OCI-LY7 (cell line): ENCODE measurements at places on chromosomes 5 and 9. TPM values are rescaled to one million over a fixed set of nuclear protein-coding genes. Genes with fewer than 3 reads are reported as not detected.

DNA sequence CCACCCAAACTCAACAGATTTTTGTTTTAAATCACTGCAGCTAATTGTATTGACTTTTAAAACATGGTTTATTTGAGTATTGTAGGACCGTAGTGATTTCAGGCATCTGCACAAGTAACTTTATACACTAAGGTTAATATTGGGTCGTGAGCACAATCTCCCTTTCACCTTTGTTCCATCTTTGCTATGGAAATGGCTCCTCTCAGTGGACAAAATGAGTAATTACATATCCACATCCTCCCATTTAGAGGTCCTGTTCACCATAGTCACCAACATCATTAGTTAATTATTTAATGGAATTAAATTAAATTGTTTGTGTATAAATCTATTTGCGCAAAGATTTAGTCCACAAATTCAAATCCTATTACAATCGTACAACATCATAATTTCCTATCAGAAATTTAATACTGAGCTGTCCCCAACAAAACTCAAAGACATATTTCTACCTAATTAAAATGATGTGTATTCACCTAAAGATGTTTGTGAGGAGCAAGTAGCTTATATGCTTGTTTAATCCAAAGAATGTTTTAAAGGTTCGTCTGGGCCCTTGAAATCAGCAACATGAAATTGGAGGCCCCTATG lies 173.0 kb upstream of the DAPK1 start:
- DNase-seq, result peak; percentile 46

GRCh38 chr5:21823588-21823987 lies 1029.6 kb downstream of the CDH12 start:
- no peak for DNase-seq

Gene CTXN3
- total RNA-seq, result not detected in 2 replicates

Gene SLC6A19
- not detected in 2 replicates for total RNA-seq

DNA sequence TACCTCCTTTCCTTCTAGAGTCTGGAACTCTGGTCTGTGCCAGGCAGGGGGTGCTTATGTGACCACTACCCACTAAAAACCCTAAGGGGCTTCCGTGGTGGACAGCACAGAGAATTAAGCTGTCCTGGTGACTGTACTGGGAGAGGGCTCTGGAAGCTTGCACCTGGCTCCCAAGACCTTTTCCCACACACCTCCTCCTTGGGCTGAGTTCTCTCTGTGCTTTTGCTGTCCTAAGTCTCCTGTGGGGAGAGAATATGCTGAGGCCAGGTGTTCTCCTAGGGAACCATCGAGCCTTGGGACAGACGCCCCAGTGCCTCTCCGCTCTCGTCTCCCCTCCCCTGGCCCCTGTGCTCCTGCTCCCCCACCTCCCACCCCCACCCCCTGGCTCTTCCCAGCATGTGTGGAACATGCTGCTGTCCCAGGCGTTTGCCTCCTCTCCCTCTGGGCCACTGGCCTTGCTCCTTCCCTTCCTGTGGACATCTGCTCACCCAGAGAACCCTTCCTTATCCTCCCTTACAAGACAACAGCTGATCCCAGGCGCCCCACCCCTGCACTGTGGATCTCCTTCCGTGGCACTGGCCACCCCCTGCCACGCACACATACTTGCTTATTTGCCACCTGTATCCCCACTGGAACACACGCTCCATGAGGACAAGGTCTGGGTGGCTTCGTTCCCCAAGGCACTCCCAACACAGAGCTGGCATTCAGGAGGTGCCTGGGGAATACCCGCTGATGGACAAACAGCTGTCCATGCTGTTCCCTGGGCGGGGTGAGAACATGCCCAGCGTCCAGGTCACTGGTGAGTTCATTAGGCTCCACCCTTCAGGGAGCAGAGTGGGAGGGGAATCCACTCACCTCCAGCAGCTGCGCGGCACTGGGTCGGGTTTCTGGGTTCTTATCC lies 83.0 kb downstream of the STK10 start:
- DNase-seq, result no peak

DNA sequence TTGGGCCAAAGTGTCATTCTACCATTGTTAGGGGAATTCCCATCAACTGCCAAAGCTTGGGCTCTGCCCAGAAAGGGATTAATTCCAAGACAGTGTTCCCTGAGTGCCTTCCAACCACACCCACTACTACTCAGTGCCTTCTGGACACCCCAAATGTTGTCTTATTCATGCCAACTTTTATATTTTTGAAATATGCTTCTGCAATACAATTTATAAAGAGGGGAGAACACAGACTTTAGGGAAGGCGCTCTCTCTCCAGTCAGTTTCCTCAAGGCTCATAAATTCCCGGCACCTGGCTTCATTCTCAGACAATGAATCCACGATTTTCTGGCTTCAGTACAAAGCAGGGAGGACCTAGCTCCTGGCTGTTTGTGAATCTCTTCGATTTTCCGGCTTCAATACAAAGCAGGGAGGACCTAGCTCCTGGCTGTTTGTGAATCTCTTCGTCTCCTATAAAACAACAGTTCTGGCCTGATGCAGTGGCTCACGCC lies 120.1 kb upstream of the MYO10 start:
- no peak for DNase-seq

- no peak for DNase-seq
Measured at GRCh38 chr5:68762201-68762600, 331.6 kb upstream of the SLC30A5 start.

GRCh38 chr5:67081261-67081660 lies 115.3 kb downstream of the CD180 start:
- DNase-seq, result no peak

Gene MARCHF3
- total RNA-seq, result 5.4 and 7.3 TPM in 2 replicates

Gene DMRT1
- not detected in 2 replicates for total RNA-seq

GRCh38 chr5:77563475-77563874 lies 71.4 kb upstream of the WDR41 start:
- no peak for DNase-seq

- no peak for DNase-seq
Measured at GRCh38 chr9:125103770-125104460, 39.4 kb downstream of the SCAI start.

- DNase-seq, result no peak
Measured at GRCh38 chr5:124528838-124529237, 217.6 kb downstream of the ZNF608 start.

DNA sequence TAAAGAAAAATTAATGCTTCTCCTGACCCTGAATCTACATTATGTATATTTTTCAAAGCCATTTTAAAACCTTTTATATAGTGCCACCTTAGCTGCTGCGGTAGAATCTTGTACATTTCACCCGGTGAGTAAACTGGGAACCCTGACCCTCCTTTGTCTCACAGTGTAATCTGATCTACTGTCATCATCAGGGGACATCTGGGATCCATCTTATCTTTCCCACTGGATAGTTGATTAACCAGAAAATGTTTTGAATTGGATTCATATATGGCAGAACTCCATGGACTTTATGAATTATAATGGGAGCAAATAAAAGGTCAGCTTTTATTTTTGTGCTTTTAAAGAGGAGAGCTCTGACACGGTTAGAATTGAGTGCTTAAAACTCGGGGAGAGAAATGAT lies 95.0 kb downstream of the ADAMTSL1 start:
- no peak for DNase-seq

GRCh38 chr9:101737705-101738565 lies 512 bp downstream of the GRIN3A start:
- no peak for DNase-seq

Gene CRB2
- 2.6 and 3.4 TPM in 2 replicates for total RNA-seq

Gene TLR4
- total RNA-seq, result 10.0 and 10.4 TPM in 2 replicates

GRCh38 chr5:175484829-175485228 lies 6.5 kb downstream of the SFXN1 start:
- DNase-seq, result no peak

Gene TAF11L10
- not detected in 2 replicates for total RNA-seq

GRCh38 chr9:113543296-113543981 lies 79.9 kb downstream of the RGS3 start:
- no peak for DNase-seq

DNA sequence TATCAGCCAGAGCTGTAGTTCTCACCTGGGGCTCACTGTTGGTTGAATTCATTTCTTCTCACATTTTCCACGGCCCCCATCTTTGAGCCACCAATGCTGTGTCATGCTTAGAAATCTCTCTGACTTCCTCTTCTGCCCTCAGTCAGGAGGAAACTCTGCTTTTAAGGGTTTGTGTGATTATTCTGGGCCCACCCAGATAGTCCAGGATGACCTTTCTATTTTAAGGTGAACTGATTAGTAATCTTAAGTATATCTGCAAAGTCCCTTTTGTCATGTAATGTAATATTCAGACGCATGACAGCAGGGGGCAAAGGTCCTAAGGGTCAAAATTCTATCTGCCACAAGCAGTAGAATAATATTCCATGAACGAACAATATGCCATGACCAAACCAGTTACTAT lies 88.4 kb downstream of the AK8 start:
- no peak for DNase-seq

DNA sequence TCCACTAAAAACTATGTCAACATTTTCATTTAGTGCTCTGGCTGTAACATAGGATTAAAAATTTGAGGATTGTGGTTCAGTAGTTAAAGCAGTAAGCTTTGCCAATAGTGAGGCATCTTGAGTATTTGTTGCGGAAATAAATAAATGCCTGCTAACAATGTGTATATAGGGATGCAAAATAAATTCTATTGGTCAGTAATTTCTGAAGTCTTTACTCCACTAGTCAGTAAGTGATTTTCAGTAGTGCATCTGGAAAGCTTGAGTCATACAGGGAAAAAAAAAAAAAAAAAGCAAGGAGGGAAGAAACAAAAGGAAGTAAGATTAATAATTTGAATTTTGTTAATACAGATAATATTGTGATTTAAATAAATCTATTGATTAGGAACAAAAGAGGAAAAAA lies 21.0 kb downstream of the NIPBL start:
- no peak for DNase-seq

- DNase-seq, result no peak
Measured at GRCh38 chr5:72177538-72177937, 70.3 kb downstream of the MAP1B start.

Gene DNM1
- 0.98 and 1.8 TPM in 2 replicates for total RNA-seq

DNA sequence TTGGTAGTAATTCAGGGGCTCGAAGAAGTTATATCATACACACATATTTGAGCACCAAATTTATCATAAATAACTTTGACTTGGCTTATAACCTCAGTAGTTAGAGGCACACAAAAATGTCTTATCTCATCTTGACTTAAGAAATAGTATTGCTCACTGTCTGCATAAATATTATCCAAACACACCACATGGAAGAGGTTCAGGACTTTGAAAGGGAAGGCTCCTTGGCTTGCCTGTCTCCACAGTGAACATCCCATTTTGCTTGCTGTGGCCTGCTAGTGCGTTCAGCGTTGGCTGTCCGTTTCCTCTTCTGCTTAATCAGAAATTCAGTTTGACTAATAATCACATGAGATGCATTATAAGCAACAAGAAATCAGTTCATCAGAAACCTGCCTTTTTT lies 13.9 kb downstream of the GRXCR2 start:
- DNase-seq, result no peak

- no peak for DNase-seq
Measured at GRCh38 chr5:2001300-2001699, 118.6 kb upstream of the IRX4 start.

- DNase-seq, result no peak
Measured at GRCh38 chr9:124066783-124067577, 55.4 kb downstream of the LHX2 start.

DNA sequence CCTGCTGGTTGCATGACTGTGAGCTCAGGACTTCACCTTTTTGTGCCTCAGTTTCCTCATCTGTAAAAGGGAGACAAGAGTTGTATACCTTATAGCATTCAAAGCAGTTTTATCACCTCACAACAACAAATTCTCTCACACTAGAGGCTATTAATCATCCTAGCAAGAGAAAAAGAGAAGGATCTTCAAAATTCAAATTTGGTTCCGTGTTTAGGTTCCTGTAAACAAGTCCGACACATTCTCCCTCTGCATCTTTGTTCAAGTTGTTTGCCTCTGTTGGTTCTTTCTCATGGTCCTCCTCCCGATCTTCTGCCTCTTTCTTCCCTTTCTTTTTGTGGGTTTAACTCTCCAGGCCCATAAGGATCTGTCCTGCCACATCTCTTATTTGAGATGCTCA lies 218.0 kb downstream of the PIK3R1 start:
- DNase-seq, result no peak

GRCh38 chr5:65823204-65823603 lies 101.2 kb downstream of the NLN start:
- DNase-seq, result no peak

DNA sequence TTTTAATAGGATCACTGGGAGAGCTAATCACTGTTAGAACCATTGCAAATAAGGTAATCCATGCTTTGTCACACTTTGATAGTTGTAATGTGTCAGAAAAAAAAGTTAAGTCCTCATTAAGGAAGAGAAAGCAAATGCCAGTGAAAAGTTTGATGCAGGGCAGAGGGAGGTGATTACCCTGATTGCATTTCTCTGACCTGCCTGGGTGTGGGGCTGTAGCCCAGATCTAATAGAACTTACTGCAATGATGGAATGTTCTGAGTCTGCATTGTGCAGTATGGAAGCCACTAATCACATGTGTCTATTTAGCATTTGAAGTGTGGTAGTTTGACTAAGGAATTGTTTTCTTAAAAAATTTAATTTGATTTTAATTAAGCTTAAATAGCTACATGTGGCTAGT lies 202.7 kb downstream of the ATP10B start:
- DNase-seq, result peak; percentile 5

Gene SV2C
- total RNA-seq, result not detected in 2 replicates

Gene CYLC2
- not detected in 2 replicates for total RNA-seq

- no peak for DNase-seq
Measured at GRCh38 chr5:109656829-109657228, 32.9 kb upstream of the MAN2A1 start.

GRCh38 chr9:36433386-36433785 lies 33.3 kb upstream of the RNF38 start:
- DNase-seq, result no peak

- DNase-seq, result peak; percentile 7
Measured at GRCh38 chr5:168877132-168877892, 298.1 kb upstream of the PANK3 start.

DNA sequence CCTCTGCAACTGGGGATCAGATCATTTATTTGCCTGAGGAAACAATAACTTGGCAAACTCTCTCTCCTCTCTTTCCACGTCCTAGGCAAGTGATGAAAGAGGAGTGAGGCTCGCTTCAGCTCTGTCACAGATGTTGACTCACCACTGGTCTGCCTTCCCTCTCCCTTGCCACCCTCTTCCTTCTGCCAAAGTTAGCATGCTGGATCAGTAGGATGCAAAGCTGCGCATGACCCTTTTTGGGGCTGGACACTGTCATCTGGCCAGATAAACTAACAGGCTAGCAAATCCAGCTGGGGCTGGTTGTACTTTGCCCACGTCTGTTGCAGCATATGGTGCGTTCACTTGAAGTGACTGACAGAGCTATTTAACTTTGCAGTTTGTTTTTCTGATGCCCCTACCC lies 36.2 kb upstream of the SMARCA2 start:
- DNase-seq, result no peak
